ENCODE measurements at places on chromosomes 13 and 19.

- no peak for DNase-seq
Measured at GRCh38 chr13:48954081-48954480, 21.6 kb upstream of the FNDC3A start.

- DNase-seq: no peak
Measured at GRCh38 chr13:31803311-31803710, 64.0 kb downstream of the RXFP2 start.

- DNase-seq: no peak
Measured at GRCh38 chr19:54298357-54299125, 14.4 kb downstream of the LILRA5 start.

GRCh38 chr13:38618336-38618735 lies 68.5 kb upstream of the FREM2 start:
- DNase-seq: no peak

GRCh38 chr19:4173479-4174212 lies 8.7 kb downstream of the SIRT6 start:
- DNase-seq: no peak

DNA sequence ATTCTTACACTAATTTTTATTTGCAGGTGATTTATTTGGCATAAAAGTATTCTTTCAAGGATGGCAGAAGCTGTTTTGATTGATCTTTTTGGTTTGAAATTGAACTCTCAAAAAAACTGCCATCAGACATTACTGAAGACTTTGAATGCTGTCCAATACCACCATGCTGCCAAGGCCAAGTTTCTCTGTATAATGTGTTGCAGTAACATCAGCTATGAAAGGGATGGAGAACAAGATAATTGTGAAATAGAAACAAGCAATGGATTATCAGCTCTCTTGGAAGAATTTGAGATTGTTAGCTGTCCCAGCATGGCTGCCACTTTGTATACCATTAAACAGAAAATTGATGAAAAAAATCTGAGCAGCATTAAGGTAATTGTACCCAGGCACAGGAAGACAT lies 1.2 kb downstream of the LACC1 start:
- no peak for DNase-seq

GRCh38 chr19:5024282-5024681 lies 55.4 kb downstream of the KDM4B start:
- DNase-seq: no peak

GRCh38 chr13:82356667-82357410 lies 1525.4 kb downstream of the SLITRK1 start:
- no peak for DNase-seq

DNA sequence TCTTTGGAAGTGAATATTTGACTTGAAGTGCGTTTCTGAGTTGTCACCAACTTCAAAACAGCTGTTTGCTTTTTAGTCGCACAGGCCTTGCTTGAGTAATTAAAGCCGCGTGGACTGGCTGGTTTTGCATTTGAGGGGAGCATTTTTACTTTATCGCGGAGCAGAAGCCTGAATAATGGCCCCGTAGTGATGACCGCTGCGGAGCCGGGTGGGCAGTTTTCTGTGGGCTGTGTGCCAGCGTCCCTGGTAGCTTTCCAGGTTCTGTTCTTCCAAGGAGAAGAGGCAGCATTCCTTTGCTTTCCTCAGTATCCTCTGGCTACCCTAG lies 1.1 kb downstream of the NAA16 start:
- DNase-seq: no peak

DNA sequence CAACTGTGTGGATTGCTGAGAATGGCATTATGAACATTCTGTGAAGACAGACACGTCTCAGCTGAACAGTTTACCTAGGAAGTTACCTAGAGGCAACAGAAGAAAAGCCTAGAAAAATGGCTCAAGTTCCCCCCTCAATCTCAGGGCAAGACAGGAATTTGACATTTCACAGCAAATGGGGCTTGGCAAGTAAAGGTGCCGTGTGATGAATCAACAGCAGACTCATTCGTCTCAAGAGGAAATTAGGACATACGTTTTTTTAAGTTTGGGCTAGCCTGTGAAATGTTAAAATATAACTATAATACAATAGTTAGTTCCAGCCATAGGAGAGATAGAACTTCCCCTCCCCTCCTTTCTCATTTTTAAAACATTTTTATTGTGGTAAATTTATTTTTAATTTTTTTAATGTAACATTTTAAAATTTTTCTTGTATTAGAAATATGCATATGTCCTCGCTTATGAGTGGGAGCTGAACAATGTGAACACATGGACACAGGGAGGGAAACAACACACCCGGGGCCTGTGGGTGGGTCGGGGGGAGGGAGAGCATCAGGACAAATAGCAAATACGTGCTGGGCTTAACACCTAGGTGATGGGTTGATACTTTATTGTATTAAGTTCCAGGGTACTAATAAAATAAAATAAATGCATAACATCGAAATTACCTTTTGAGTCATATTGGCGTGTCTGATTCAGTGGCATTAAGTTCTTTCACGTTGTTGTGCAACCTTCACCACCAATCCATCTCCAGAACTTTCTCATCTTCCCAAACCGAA lies 116.0 kb downstream of the COL4A2 start:
- no peak for DNase-seq

DNA sequence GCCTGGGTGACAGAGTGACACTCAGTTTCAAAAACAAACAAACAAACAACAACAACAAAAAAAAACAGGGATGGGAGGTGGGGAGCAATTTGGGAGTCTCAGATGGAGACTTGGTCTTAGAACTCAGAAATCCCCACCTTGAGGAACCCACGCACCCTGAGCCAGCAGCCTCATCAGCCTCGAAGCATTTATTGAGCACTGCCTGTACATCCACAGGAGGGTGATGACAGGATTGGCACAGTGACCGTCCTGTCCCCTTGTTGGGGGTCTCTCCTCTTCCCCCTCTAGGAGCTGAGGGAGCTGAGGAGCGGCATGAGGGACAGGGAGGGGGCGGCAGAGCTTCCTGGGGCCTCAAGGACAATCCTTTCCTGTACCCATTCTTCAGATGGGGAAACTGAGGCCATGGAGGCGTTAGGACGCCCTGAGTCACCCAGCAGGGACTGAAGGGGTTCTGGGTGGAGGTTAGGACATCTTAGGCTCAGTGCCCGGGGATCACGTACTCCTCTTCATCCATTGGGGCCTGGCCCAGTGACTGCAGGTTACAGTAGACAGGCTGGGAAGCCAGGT lies 5.6 kb downstream of the GDF15 start:
- no peak for DNase-seq

GRCh38 chr19:37779127-37780005 lies at the start of gene ZNF573:
TSS of gene ZNF573 (minus strand) at chr19:37779586. CDS start at chr19:37773729, 5,857 bp downstream.
- DNase-seq: peak; percentile 83

GRCh38 chr19:49594993-49595818 lies 4.2 kb downstream of the PRR12 start:
- DNase-seq: no peak

DNA sequence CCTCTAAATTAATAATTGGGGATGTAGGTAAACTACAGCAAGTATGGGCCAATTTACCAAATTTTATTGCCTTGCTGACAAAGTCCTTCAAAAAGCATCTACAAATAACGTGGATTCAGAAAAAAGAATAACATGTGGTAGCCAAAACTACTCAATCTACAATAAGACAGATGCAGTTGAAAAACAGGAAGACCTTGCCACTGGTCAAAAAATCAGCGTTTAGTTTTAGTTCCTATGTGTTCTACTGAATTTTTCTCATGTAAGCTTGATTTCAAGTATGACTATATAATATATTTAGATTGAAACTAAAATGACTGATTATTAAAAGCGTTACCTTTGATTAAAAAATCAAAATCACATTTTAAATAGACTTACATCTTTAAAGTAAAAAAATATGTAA lies 1317.6 kb downstream of the PCDH9 start:
- DNase-seq: no peak

DNA sequence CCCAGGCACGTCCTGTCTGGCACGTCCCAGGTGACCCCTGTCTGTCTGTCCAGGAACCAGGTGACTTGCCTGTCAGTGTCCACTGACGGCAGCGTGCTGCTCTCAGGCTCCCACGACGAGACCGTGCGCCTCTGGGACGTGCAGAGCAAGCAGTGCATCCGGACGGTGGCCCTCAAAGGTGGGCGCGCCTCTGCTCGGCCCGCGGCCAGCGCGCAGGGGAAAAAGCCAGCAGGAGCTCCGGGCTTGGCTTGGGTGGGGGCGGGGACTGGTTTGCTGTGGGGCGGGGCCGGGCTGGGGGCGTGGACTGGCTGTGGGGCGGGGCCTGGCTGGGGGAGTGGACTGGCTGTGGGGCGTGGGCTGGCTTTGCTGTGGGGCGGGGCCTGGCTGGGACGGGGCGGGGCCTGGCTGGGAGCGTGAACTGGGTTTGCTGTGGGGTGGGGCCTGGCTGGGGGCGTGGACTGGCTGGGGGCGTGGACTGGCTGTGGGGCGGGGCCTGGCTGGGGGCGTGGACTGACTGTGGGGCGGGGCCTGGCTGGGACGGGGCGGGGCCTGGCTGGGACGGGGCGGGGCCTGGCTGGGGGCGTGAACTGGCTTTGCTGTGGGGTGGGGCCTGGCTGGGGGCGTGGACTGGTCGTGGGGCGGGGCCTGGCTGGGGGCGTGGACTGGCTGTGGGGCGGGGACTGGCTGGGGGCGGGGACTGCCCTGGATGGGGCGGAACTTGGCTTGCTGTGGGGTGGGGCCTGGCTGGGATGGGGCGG lies 7.2 kb downstream of the WDR18 start:
- DNase-seq: peak; percentile 90

DNA sequence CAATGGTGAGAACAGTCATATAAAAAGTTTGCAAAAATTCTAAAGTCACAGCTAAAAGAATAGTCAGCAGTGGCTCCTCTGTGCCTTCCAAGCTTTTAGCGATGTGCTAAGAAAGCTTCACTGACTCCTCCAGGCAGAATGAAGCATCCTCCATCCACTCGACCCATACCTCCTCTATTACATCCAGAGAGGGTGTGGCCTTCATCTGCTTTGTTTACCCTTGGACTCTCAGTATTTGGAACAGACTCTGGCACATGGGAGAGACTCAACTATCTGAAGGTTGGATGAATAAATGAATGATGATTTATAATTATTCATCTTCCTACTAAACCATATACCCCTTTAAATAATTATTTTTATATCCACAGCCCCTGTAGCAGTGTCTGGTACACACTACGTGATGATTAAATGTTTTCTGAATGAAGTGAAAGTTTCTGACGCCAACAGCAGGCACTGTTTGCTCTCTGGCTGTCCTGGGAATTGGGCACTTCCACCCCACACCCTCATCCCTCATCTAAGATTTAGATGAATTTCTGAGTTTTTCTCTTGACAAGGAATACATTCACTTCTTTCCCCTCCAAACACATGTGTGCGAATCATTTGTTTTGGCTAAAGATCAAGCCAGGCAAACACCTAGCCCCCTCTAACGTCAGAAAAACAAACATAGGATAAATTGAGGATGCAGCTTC lies 93.9 kb downstream of the NUFIP1 start:
- no peak for DNase-seq

DNA sequence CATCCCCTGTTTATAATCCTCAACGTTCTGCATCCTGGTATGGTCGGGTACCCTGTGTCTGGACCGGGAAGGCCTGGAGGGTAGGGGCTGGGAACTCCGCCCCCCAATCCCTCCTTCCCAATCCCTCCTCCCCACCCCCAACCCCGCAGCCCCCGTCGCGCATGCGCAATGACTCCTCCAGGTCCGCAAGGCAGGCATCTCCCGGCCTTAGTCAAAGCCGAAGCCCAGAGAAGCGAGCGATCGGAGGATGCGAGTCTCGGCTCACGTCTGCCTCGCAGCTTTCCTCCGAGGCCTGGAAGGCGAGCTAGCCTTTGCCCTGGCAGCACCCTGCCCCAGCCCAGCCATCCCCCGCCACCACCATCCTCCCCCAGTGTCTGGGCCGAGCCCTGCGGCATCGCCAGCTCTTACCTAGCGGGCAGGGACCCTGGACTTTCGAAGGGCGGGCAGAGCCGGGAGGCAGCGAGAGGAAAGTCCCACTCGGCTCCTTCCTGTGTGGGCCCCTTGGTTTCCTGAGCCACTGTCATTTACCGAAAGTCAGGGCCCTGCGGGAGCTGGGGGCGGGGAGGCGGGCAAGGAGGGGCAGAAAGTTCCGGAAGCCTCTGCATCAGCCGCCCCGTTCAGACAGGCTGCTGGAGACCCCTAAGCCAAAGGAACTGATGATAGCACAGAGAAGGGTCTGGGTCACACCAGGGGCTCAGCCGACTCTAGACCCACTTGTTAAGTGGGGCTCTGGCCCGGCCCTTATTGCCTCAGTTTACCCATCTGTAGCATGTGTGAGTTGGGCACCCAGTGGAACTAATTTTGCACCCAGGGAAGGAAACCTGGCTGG lies at the start of gene JAK3:
TSS of gene JAK3 (minus strand) at position 445 of the 829 bp plus-strand sequence. CDS start 3,565 bp downstream, outside the sequence.
- peak; percentile 91 for DNase-seq

- DNase-seq: no peak
Measured at GRCh38 chr13:99527301-99527700, 26.0 kb downstream of the TM9SF2 start.

- DNase-seq: peak; percentile 21
Measured at GRCh38 chr19:39704181-39705044, at the start of gene LGALS14. TSS of gene LGALS14 (plus strand) at chr19:39704481. CDS start at chr19:39704529, 48 bp downstream.

DNA sequence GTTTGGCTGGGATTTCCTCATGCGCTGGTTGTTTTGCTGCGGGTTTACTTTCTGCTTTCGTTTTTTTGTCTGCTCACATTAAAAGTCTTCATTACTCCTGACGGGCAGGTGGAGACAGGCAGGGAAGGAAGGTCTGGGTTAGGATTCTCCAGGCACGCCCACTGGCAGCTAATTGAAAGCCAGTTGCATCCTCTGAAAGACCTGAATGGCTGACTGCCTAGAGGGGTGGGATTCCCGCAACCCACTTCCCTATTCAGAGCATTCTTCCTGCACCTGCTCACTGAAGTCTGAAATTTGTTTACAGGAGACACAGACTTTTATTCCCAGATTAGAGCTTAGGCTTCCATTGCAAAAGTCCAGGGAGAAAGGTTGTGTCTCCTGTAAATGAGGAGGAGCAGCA lies 172.0 kb downstream of the UQCRFS1 start:
- DNase-seq: no peak

DNA sequence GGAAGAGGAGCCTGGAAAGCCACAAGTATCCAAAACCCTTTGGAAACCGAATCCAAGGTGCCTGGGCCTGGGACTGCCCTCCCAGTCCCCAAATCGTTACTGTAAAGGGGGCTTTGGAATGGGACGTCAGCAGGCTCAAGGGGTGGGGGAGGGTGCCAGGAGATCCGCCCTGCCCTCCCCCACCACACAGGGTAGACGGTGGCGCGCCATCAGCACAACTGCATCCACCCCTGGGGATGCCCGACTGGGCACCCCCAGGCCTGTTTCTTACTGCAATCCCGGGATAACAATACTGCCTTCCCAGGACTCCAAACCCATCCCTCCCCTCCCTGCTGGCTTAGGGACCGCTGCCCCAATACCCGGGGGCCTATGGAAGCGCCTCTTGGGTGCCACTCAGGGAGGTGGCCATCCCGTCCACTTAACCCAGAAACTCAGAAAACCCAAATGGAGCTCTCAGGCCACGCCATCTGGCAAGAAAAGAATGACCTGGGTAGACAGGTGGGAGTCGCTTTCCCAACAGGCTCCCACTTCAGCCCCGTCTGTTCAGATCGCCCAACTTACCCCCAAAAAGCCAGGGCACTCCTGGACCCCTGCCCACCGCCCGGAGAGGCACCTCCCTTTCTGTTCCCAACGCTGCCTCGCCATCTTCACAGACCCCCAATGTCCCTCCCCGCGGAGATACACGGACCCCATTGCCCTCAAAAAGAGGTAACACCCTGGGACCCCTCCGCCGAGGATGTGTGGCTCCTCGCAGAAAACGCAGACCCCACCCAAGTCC lies 2.4 kb downstream of the KLF16 start:
- no peak for DNase-seq

- no peak for DNase-seq
Measured at GRCh38 chr13:26718872-26719271, 41.7 kb downstream of the GPR12 start.

- DNase-seq: no peak
Measured at GRCh38 chr19:55962186-55962585, 14.6 kb downstream of the NLRP8 start.

- DNase-seq: no peak
Measured at GRCh38 chr13:34361560-34361959, 543.6 kb downstream of the RFC3 start.

Measured in stimulated activated CD4-positive, alpha-beta T cell treated with anti-CD3 and anti-CD28 coated beads, Interleukin-1b, Interleukin-23, amount 100 ng/mL, for 48 hours (primary cell).